ENCODE measurements at places on chromosomes 7 and 10. TPM values are rescaled to one million over a fixed set of nuclear protein-coding genes. Genes with fewer than 3 reads are reported as not detected.

- DNase-seq, result no peak
Measured at GRCh38 chr7:128935342-128935730, 2.4 kb upstream of the IRF5 start.

The SPRN gene
- 0.50 TPM for total RNA-seq

GRCh38 chr7:134004829-134005505 lies 122.2 kb upstream of the LRGUK start:
- no peak for DNase-seq

The BHLHA15 gene
- 1.0 TPM for total RNA-seq

- no peak for DNase-seq
Measured at GRCh38 chr7:131292141-131292905, 35.4 kb upstream of the MKLN1 start.

GRCh38 chr7:20395511-20395910 lies 64.8 kb downstream of the ITGB8 start:
- DNase-seq, result no peak

GRCh38 chr10:49613882-49614241 lies at the start of gene CHAT:
Gene CHAT (plus strand): TSS chr10:49614037. CDS start chr10:49614190, 153 bp downstream.
- DNase-seq, result no peak

- no peak for DNase-seq
Measured at GRCh38 chr7:141866974-141867373, 25.7 kb upstream of the PRSS37 start.

All from mesothelial cell of epicardium (in vitro differentiated cells).